Common myeloid progenitor, CD34-positive (primary cell): ENCODE measurements at places on chromosomes 11 and 22.

- DNase-seq: no peak
Measured at GRCh38 chr22:39872548-39872947, 21.0 kb downstream of the ENTHD1 start.

- DNase-seq: no peak
Measured at GRCh38 chr22:17167486-17167885, 8.4 kb upstream of the HDHD5 start.

DNA sequence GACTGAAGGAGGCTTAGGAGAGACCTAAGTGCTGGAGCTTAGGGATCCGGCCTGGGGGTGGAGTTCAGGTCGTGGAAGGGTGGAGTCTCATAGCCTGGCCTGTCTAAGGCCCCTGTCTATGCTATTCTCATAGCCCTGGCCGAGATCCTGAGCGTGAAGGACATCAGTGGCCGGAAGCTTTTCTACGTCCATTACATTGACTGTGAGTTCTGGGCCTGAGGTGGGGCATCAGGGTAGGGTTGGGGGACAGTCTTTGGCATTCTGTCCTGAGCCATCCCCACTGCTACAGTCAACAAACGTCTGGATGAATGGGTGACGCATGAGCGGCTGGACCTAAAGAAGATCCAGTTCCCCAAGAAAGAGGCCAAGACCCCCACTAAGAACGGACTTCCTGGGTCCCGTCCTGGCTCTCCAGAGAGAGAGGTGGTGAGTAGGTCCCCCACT, 603 bp downstream of the KAT5 start:
- no peak for DNase-seq

GRCh38 chr22:36884349-36885158, 23.7 kb downstream of the NCF4 start:
- peak; percentile 82 for DNase-seq

- no peak for DNase-seq
Measured at GRCh38 chr22:17318817-17319216, 50.4 kb upstream of the CECR2 start.

DNA sequence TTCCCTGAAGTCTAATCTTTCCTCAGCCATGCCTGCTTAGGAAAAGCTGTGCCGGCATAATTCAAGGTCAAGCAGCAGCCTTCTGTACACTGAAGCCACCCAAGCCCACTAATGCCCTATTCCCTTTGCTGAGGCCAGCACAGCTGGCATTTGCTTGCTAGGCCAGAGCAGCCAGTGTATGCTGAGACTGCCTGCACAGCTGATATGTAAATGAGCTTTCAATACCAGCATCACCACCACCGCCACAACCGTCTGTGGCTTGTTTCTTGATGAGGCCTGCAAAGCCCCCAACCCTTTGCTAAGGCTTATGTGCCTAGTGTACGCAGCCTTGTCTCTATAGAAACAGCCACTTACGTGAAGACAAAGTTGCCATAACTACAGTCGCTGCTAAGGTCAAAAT, 56.3 kb upstream of the TNRC6B start:
- DNase-seq: no peak

DNA sequence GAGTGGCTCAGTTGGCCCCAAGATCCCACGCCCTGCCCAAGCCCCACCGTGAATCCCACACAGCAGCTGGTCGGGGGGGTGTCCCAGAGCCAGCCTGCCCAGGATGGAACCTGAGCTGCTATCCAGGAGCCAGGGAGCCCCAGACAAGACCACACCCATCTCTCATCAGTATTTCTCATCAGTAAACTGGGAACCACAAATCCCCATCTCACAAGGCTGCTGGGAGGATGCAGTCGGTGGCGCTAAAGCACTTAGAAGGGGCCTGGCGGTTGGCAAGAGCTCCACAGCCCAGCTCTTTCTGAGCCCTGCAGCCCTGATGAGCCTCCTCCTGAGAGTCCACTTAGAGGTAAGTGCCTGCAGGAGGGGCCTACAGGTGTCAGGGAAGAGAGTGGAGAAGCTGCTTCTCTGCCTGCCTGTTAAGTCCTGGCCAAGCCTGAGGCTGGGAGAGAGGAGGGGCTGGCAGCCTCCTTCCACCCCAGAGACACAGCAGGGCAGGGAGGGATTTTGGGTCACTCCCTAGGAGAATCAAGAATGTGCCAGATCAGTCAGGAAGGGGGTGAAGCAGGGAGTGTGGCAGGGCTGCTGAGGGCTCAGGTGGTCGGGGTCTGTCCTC, 6.1 kb downstream of the FADS3 start:
- DNase-seq: no peak

- no peak for DNase-seq
Measured at GRCh38 chr11:41245184-41245583, 214.3 kb downstream of the LRRC4C start.

DNA sequence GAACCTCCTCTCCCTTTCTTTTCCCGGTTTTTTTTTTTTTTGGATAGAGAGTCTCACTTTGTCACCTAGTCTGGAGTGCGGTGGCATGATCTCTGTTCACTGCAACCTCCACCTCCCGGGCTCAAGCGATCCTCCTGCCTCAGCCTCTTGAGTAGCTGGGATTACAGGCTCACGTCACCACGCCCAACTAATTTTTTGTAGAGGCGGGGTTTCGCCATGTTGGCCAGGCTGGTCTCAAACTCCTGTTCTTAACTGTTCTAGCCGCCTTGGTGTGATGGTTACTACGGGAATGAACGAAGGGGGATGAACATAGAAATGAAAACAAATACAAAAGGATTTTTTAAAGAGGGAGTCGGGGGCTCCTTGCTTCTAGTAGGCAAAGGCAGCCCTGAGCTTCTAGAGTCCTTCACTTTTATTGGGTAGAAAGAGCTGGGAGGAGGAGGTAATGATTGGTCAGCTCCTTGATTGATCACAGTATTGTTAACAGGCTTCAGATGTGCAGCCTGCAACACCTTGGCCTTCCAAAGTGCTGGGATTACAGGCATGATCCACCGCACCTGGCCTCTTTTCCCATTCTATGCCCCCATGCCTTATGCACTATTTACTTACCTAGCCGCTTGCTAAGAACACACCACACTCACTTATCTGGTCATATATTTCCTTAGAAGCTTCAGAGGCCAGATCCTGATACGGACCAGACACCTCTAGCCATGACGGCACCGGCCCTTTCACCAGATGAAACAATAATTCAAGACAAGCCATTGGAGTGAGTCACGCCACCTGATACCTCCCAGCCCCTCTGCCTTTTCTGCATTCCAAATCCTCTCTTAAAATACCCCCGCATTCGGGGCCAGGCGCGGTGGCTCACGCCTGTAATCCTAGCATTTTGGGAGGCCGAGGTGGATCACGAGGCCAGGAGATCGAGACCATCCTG, 20.7 kb downstream of the SUSD2 start:
- DNase-seq: no peak

- no peak for DNase-seq
Measured at GRCh38 chr11:95486979-95487378, 256.0 kb upstream of the SESN3 start.

DNA sequence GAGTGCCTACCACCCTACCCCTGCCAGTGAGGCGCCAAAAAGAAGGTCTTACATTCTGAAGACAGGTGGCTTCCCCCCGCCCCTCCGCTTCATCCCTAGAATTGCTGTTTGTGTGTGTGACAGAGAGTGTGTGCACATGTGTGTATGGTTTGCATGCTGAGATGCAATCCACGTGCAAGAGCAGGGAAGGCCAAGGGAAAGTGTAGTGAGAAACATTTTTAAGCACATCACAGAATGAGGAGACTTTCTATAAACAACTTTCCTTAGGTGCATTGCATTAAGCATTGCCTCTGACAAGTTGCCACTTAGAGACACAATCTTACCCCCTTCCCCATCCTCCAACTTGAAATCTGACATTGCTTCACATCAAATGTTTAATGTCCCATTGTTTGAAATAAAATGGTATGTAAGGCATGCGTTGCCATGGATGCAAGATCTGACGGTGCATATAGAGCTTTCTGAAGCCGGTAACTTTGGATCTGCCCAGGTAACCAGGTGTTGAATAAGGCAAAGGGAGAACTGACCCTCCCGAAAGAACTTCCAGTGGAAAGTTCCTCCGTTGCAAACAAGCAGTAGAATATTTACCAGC, 21.4 kb downstream of the FJX1 start:
- no peak for DNase-seq

- no peak for DNase-seq
Measured at GRCh38 chr11:132357811-132358572, 987.6 kb downstream of the NTM start.

- no peak for DNase-seq
Measured at GRCh38 chr11:132095230-132096131, 725.1 kb downstream of the NTM start.

- no peak for DNase-seq
Measured at GRCh38 chr11:8357891-8358566, 94.4 kb upstream of the LMO1 start.

- no peak for DNase-seq
Measured at GRCh38 chr22:44130076-44130711, 50.5 kb upstream of the PARVG start.

DNA sequence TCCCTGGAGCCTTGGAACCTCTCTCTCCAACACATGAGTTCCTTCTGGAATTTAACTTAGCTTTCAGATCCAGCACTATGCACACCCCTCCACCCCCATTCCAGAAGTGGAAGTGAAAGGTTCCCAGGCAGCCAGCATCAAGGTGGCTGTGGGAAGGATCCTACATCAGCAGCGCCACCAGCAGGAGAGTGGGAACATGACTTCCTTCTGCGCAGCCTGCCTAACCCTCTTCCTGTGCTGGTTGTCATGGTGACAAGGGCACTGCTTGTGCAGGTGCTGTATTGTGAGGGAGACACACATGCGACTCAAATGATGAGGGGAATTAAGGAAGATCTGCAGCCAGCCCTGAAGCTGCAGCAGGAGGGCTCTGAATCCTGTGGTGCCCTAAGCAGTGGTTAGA, 904.5 kb upstream of the API5 start:
- DNase-seq: no peak

- no peak for DNase-seq
Measured at GRCh38 chr11:120527111-120527761, 15.7 kb downstream of the GRIK4 start.

DNA sequence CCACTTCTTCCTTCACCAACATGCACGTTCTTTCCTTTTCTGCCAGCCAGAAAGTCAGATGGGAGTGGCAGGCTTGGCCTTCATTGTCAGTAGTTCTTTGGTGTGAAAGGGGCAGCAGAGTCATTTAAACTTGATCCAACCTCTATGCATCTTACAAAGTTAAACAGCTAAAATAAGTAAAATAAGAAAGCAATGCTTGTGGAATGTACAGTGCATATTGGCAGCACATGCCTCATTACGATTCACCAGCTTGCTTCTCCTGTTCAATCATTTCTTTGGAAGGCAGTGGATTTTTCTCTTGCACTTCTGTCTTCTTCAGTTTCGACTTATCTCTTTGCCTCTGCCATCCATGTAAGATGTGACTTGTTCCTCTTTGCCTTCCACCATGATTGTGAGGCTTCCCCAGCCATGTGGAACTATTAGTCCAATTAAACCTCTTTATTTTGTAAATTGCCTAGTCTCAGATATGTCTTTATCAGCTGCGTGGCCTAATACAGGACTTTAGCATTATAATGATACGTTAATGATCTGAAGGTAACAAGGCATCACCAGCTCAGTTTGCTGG, 14.8 kb downstream of the LGALS12 start:
- no peak for DNase-seq

DNA sequence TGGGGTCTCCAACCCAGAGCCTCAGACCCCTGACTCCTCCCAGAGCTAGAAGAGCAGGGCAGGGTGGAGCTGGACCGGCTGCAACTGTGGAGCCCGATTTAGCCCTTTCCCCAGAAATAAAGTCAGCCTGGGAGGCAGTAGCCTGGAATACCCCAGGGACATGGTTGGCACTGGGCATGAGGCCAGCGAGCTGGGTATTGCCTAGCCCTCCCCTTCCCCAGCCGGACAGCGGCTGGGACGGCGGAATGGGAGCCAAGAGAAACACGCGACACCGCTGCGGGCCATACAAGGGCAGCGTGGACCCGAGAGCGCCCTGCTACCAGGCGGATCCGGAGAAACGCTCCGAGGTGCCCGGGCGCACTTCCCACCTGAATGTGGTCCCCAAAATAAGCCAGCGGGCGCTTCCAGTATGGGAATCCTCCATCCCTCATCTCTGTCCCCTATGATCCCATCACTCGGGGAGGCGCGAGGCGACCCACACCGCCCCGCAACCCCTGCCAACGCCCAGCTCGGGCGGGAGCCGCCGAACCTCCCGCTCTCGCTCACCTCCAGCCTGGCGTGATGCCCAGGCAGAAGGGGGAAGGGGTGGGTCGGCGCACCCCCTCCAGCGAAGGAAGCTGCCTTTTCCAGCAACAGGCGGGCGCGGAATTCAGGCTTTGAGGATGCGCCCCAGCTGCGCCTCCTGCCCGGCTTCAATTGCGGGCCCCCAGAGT, 758 bp downstream of the MCAM start:
- no peak for DNase-seq

GRCh38 chr22:33823552-33823951, 96.7 kb downstream of the LARGE1 start:
- DNase-seq: no peak

DNA sequence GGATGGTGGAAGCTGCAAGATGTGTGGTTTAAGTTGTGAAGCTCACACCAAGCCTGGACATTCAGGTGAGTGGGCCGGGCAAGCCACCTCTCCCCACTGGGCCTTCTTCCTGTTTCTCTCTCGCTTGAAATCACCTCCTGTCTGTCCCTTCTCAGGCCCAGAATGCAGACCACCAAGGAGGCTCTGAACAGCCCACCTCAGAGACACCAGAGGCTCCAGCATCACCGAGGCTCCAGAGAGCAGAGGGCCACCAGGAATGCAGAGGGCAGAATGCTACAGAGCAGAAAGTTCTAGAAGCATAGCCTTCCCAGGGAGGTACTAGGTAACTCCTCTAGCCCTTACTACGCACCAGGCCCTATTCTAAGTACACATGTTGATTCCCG, 14.8 kb upstream of the IL2RB start:
- DNase-seq: no peak

- no peak for DNase-seq
Measured at GRCh38 chr11:9066433-9066925, 24.9 kb downstream of the SCUBE2 start.

GRCh38 chr11:122304973-122305372, 189.0 kb upstream of the BLID start:
- no peak for DNase-seq

DNA sequence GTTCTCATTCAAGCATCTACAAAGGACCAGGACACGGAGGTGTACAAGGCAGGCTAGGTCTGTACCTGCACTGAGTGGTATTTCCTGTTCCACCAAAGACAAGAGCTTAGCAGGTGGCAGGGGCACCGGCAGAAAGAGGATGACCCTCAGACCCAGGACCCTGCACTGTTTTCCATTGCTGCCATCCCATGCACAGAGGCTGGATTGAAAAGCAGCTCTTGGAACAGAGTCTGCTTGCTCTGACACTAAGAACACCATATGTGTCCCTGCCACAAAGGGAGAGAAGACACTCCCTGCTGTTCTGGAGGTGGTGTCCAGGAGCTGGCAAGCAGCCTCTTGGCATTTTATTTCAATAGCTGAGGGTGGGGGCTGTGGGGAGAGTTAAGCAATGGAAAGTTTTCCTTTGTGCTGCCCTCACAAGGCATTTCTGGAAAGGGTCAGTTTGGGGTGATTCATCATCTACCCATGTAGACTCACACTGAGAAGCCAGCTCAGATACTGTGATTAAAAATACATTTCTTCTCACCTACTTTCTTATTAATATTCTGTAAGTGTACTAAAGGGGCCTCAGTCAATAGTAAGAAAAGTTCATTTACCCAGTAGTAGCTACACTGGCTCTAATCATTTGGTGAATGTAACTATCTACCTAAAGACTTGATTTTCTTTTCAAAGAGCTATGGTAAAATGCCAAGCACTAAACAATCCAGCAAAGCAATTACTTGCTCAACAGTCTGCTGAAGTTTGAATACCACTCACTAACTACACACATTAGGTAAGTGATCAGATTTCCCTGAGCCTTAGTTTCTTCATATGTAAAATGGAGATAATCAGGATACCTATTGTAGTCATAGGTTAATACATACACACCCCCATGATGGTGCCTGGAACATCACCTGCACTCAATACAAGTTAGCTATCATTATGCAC, 55.2 kb downstream of the SLC1A2 start:
- DNase-seq: no peak
